ENCODE measurements at places on chromosomes 7 and 10.

DNA sequence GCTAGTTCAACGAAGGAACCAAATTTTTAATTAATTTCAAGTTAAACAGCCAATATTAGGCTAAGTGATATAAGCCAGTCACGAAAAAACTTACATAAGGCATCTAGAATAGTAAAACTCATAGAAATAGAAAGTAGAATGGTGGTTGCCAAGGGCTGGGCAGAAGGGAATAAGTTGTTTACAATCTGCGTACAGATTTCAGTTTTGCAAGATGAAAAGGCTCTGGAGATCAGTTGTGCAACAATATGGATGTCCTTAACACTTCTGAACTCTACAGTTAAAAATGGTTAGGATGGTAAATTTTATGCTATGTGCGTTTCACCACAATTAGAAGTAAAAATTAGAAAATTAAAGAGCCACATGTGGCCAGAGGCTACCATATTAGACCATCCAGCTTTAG lies 13.3 kb downstream of the SCRN1 start:
- DNase-seq, result no peak
- no peak overlapping the region for H3K27ac ChIP-seq
- no peaks in the 10 kb centered on the region for H3K4me1 ChIP-seq

GRCh38 chr7:91940171-91940570 lies 491 bp upstream of the AKAP9 start:
- H3K36me3 ChIP-seq, result peaks cover 5% of the 10 kb centered on the region
- peaks cover 30% of the 10 kb centered on the region for H3K4me1 ChIP-seq
- H3K4me3 ChIP-seq, result peak overlapping the region; percentile 89
- H3K27me3 ChIP-seq, result no peaks in the 10 kb centered on the region
- peak overlapping the region; percentile 91 for H3K27ac ChIP-seq

- no peak for DNase-seq
- H3K4me3 ChIP-seq, result no peak overlapping the region
- no peaks in the 10 kb centered on the region for H3K4me1 ChIP-seq
- H3K36me3 ChIP-seq, result no peaks in the 10 kb centered on the region
These were observed 111.6 kb downstream of the TMEM168 start for GRCh38 chr7:112678626-112679025.

DNA sequence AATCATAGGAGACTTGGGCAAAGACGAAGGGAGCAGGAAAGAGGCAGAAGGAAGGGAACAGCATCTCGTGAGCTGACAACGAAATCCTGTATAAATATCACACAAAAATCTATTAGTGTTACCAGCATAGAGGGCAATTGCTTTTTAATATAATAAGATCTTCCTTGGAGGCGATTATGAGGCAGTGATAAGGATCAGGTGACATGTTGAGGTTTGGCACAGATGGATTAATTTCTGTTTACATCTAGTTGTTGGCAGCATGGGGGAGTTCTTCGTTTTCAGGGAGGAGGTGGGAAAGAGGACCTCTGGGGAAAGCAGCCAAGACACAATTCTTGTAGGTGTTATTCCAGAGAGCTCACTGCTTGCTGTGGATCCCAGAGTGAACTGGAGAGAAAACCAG lies 163.8 kb downstream of the PLXNA4 start:
- no peaks in the 10 kb centered on the region for H3K36me3 ChIP-seq
- peaks cover 2% of the 10 kb centered on the region for H3K4me1 ChIP-seq
- no peak for DNase-seq

DNA sequence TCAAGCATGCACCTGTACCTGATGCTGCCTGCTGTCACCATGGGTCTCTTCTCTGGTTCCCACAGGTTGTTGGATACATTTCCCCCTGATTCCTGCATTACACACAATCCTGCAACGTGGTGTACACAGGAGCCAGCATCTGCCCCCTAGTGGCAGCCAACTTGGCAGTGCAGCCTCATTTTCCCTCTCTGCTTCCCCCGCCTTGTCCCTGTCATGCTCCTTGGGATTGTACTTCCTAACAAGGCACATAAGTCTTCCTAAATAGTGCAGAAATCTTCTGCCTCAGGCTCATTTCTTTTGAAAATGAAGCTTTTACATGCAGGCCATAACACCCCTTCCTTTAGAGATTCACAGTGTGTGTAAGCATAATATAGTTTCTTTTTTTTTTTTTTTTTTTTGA lies 387.5 kb downstream of the CCSER2 start:
- H3K27ac ChIP-seq, result no peak overlapping the region
- no peaks in the 10 kb centered on the region for H3K36me3 ChIP-seq
- no peak overlapping the region for H3K4me3 ChIP-seq
- H3K4me1 ChIP-seq, result no peaks in the 10 kb centered on the region

GRCh38 chr10:54372179-54372578 lies 428.9 kb downstream of the PCDH15 start:
- no peaks in the 10 kb centered on the region for H3K4me1 ChIP-seq
- no peaks in the 10 kb centered on the region for H3K36me3 ChIP-seq
- no peak overlapping the region for H3K4me3 ChIP-seq

Data from activated CD4-positive, alpha-beta memory T cell treated with anti-CD3 and anti-CD28 coated beads, Interleukin-2, amount 10 ng/mL, durations not matched to agents 7 days and 5 days (primary cell).